Stimulated activated CD4-positive, alpha-beta T cell treated with anti-CD3 and anti-CD28 coated beads, TNF-alpha, amount 100 ng/mL, for 4 hours (primary cell): ENCODE measurements at places on chromosomes 4 and X.

GRCh38 chrX:68196939-68197791 is 236.1 kb downstream of the OPHN1 start:
- no peak for DNase-seq

GRCh38 chrX:33053001-33053400 is 158.3 kb downstream of the DMD start:
- DNase-seq: no peak

DNA sequence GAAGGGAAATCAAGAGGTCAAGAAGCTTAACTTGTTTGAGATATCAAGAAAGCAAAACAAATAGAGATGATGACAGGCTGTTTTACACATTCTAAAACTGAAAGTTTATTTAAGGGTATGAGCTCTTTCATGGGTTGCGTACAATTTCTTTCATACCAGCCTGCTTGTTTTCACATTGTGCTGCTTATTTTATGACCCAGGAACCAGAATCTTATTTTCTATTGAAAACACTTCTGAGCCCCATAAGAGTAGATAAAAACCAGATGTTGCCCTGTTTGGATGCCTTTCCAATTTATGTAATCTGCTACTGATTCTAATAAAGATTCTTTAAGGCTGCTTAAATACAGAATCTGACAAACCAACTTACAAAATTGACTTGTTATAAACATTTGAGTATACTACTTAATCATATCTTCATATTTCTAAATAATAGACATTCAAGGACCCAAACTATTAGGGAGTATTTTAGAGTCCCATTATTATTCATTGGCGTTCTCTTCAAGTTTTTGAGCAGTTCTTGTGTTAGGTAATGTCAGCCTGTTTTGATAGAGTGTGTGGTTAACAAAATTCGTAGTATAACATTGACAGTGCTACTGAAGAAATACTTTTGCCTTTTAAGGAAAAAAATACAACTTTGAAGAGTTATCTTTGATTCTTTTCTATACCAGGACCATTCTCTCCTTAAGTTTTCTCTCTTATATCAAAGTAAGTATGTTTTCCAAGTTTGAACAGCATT is 74.4 kb downstream of the PDLIM5 start:
- no peak for DNase-seq

GRCh38 chr4:9999956-10000561 is 21.2 kb downstream of the SLC2A9 start:
- no peak for DNase-seq

DNA sequence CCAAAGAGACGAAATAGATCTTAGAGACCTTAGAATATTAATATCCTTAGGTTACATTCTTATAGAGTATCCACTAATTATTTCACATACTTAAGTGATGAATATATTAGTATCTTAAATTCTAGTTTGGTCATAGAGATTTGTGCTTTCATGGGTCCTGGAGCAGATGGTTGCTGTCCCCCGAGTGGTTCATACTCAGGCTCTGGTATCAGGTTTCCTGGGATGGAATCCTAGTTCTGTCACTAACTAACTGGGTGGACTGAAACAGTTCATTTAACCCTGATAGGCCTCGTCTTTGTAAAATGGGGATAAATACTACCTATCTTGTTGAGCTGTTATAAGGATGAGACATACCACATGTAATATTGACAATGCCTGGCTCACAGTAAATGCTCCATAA is 264.6 kb downstream of the TENM3 start:
- no peak for DNase-seq

DNA sequence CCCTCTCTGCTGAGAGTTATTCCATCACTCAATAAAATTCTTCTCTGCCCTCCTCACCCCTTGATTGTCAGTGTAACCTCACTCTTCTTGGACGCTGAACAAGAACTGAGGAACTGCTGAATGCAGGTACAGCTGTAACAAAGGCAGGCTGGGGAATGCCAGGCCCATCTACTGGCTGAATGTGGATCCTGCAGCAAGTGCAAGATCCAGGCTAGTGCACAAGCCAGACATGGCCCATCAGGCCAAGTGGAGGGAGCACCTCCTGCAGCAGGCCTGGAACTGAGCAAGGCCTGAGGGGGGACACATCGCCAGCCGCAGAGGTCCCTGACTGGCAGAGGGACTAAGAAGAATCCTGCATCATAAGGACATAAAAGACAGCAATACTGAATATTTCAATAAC is 411.8 kb upstream of the PCDH10 start:
- DNase-seq: no peak

- DNase-seq: no peak
Observed at GRCh38 chr4:83723609-83724008, 187.7 kb downstream of the GPAT3 start.

- DNase-seq: no peak
Observed at GRCh38 chr4:25531272-25531671, 124.4 kb upstream of the SLC34A2 start.

DNA sequence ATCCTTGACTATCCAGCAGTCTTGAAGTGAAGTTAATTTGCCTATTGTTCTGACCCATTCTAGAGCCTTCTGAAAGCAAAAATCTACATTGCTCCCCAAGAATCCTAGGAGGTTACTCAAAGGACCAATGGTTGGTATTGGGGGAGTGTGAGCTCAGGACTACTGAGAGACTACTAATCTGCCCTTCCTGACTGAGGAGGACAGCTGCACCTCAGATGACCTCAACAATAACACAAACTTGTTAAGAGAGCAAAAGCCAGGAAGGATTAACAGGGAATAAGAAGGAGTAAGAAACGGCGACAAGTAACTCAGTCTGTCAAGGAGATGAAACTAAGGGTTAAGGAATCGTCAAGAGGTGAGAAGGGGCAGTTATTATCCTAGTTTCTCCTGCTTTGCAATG is 43.4 kb downstream of the IDS start:
- no peak for DNase-seq

DNA sequence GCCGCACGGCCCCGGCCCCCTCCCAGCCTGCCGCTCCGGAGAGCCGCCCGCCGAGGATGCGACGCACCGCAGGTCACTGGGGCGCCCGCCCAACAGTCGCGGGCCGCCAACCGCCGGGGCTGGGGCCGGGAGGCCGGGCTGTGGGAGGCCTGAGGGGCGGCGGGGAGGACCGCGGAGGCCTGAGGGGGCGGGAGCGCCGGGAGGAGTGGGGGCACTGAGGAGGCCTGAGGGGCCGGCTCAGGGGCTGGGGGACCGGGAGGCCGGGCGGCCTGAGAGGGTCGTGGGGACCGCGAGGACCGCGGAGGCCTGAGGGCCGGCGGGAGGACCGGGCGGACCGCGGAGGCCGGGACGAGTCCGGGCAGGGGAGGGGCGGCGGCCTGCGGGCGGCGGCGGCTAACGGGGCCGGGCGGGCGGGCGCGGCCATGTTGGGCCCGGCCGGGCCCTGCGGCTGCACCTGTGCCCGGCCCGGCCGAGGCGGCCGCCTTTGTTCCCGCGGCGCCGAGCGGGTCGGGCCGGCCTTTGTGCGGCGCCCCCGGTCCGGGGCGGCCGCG is 353 bp downstream of the NSD2 start:
- DNase-seq: no peak

- no peak for DNase-seq
Observed at GRCh38 chr4:138609943-138610350, 367.8 kb upstream of the SLC7A11 start.

DNA sequence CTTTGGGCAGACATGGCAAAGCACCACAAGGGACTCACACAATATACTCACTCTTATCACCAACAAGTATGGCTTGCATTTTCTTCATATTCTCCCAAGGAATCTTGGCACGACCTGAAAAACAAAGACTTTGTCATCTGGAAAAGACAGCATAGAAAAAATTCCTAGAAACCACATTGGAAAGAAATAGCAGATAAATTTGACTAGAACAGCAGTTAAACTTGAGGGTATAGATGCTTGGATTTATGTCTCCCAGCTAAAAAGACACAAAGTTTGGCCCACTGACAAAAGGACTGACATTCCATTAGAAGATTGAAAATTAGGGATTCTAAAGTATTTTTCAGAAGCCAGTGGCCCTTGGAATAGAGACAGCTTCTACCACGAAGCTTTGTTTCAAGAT is 6.9 kb upstream of the VEGFC start:
- DNase-seq: no peak

- no peak for DNase-seq
Observed at GRCh38 chrX:129472116-129472515, 51.2 kb downstream of the SMARCA1 start.

DNA sequence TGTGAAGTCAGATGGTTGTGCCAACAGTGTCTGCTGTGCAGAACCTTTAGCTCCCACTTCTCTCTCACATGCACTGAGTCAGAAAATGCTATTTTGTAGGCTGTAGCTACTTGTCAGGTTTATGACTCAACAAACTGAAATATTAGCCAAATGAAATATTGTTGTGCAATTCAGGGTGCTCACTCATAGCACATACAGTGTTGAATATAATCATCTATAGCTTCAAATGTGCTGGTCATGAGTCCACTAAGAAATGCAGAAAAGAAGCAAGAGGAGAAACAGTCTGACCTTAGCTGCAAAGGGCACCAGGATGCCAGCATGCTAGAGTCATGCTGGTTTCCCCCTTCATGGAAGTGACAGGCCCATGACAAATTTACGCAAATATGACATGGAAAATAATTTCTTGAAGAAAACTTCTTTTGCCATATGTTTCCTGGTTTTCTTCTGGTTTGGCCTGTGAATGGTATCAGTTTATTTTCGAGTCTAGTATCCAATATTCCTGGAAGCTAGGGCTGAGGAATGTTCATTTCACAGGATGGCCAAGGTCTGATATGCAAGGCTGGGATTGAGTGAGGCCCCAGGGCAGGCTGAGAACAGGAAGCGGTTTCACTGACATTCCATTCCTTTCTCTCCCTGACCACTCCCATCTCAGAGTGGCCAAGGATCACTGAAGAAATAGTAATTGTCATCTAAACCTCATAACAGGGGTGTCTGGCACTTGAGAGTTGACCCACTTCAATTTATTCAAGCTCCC is 10.3 kb upstream of the CXCL2 start:
- DNase-seq: no peak

DNA sequence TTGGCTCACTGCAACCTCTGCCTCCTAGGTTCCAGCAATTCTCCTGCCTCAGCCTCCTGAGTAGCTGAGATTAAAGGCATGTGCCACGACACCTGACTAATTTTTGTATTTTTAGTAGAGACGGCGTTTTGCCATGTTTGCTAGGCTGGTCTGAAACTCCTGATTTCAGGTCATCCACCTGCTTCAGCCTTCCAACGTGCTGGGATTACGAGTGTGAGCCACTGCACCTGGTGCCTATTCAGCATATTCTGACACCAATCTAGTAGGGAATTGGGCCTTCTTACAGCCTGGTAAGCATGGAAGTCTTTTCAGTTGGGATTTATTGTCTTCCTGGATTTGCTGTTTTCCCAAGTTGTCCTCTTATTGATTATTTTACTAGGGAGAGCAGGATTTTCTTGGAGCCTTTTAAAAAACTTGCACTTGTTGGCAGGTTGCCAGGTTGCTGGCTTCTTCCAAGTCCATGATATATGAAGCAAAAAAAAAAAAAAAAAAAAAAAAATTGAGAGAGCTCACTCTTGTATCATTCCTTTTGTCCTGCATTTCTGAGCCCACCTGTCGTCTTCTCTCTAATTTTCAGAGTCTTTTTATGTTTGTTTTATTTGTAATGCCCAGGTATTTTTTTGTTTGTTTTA is 43.7 kb downstream of the TMPRSS11E start:
- DNase-seq: no peak

- no peak for DNase-seq
Observed at GRCh38 chr4:161486461-161486860, 677.3 kb downstream of the FSTL5 start.

GRCh38 chr4:119103263-119103662 is 32.4 kb upstream of the MYOZ2 start:
- DNase-seq: no peak

- DNase-seq: no peak
Observed at GRCh38 chr4:119489305-119489704, 139.3 kb downstream of the PDE5A start.

DNA sequence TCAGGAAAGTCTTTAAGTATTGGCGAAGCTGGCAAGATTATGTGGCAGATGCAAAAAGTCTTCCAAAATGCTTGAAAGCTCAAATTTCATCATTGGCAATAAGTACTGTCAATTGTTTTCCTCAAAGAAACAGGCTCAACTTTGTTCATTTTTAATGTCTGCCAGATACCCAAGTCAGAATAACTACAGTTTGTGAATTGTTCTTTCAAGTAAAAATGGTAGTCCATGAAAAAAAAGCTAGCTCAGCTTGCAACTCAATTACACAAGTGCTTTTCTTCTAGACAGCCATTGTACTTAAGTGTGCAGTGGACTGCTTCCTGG is 70.5 kb downstream of the AFF1 start:
- no peak for DNase-seq

DNA sequence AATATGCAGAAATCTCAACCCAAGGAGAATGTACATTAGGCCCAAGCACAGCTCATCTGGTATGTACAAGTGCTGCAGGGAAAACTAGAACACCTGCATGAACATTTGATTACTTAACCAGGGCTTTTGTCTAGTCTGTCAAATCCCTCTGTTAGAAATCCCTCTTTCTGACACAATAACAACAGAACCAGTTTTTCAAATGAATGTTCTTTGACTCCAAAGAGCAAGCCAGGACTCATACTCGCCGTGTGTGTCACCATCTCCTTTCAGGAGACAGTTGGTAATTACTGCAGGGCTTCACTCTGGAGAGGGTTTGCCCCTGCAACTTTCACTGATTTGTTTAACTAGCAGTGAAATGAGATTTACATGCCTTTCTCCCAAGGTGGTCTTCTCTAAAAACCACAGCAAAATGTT is 143.0 kb upstream of the FAM241A start:
- DNase-seq: no peak

DNA sequence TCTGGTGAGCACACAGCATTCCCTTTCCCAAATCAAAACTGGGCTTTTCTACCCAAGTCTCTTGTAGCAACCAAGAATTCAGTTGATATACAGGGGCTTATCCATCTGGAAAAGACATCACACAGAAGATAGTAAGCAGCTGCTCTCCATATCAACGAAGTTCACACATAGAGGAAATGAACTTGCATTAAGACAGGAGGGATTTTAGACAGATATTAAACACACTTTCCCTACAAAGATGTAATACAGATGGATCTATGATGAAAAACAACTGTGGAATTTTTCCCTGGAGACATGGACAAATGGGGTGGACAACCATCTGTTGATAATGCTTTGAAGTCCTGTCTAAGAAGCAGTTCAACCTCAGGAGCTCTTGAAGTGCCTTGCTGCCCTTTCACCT is 9.8 kb upstream of the PDE5A start:
- DNase-seq: no peak
